ENCODE measurements at places on chromosomes 12 and 14.
A peak's percentile ranks its signal among the peaks of the same experiment; 100 is the strongest.

- peak; percentile 64 for DNase-seq
These were observed 14.7 kb downstream of the PIK3C2G start for GRCh38 chr12:18275981-18276380.

GRCh38 chr14:55127460-55127951 lies 1.5 kb upstream of the LGALS3 start:
- peak; percentile 99 for DNase-seq

GRCh38 chr12:14910090-14910915 lies 24.6 kb upstream of the MGP start:
- peak; percentile 67 for DNase-seq

DNA sequence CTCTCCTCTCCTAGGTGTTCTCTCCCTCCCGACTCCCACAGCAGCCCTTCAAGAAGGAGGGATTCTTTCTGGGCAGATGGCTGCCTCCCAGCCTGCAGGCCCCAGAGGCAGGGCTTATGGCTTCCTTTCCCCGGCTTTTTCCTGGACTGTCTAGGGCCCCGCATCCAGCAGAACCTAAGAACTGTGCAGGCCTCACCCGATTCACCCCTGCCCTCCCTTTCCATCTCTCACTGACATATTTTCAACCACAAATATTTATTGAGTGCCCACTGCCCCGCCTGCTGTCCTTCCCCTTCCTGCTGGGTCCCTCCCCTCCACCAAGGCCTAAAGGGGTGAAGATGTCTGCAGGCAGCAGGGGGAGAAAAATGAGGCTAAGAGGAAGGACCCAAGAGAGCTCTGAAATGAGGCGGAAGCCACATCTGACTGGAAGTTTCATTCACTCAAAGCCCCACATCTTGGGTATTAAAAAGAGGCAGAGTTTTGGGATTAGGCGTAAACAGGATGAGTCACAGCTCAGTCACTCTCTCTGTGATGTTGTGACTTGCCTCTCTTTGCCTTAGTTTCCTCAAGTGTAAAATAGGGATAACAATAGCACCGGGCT lies 2.9 kb downstream of the SCNN1A start:
- peak; percentile 86 for DNase-seq

DNA sequence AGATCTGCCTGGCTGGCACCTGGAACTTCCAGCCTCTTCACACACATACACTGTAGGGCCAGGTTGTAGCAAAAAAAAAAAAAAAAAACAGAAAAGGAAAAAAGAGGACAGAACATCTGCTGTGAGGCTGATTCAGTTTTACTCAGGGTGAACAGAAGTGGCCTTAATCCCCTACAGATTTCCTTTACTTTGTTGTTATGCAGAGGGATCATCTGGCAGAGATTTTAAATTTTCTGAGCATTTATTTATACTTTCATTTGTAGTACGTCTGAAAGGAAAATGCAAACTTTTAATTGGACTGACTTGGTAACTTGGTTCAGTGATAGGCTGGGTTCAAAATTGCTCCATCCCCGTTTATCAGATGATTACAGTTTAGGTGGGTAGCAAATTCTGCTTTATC lies 50.8 kb upstream of the PRICKLE1 start:
- no peak for DNase-seq

DNA sequence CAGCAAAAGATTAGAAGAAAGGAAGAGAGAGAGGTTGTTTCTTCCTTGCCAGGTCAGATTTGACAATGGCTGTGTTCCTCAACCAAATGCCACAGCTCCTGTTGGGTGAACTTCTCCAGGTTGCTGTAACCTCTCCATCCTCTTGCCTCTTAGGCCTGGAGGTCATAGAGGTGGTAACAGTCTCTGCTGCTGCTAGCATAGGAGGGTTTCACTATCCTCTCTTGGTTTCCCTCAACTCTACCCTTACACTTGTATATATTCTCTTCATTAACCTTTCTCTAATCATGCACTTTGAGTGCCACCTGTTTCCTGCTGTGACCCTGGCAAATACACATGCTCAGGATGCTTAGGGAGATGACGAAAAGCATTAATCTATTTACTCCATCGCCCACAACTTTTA lies 67.7 kb upstream of the HIF1A start:
- DNase-seq: no peak

DNA sequence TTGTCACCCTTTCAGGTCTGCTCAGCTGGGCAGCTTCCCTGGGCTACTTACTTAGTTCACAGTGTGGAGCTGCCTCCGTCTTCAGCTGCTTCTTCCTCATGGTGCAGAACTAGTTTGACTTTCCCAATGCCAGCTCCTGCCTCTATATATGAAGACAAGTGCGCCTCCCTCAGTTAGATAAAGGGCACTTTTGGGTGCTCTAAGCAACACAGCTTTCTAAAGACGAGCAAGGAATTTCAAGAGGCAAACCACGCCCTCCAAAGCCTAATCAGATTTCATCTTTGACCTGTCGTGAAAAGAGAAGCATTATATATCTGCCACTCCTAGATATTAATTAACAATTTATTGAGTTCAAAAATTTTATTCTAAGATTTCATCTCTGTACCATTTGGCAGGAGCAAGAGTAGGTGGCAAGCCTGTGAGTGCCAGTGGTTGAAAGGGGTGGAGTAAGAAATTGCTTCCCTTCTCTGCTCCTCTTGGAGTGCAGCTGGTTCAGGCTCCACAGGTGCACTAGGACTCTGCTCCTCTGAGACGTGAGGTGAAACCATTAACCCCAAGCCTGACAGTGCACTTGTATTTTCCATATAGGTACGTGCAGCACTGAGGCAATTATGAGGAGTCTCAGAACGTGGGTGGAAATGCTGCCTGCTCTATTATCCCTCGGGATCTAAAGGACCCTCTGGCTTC lies 2.1 kb upstream of the SLC11A2 start:
- DNase-seq: peak; percentile 75

DNA sequence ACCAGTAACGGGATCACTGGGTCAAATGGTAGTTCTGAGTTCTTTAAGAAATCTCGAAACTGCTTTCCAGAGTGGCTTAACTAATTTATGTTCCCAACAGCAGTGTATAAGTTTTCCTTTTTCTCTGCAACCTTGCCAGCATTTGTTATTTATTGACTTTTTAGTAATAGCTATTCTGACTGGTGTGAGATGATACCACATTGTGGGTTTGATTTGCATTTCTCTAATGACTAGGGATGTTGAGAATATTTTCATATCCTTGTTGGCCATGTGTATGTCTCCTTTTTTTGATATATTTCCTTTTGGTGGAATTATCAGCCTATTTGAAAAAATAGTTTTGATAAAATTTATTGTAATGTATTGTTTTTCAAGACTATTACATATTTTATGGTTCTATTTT lies 701.2 kb upstream of the FBXO33 start:
- DNase-seq: no peak

DNA sequence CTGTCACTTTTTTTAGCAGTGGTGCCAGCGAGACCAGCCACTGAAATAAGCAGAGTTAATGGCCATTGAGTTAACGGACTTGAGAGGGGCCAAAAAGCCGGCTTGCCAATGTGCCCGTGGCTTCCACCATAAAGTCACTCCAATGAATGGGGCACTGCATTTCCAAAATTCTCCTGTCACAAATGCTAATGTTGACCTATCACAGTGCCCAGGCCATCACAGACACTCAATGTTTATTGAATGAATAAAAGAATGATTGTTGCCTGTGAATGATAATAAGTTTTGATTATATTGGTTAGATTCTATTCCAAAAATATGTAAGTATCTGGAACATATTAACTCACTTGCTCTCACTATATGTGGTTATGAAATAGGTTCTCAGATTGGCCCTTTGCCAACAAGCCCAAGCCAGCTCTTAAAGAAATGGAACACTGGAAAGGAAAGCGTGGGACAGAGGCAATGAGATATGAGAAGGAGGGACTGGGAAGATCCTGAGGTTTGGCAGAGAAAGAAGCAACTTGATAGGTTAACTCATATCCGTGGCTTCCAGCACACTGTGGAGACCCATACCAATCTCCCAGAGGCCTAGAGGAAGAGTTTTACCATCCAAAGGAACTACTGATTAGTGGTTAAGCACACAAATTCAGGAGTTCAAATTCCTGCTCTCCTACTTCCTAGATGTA lies 108.7 kb downstream of the BTG1 start:
- DNase-seq: no peak

- peak; percentile 56 for DNase-seq
These were observed 14.5 kb upstream of the SLC38A2 start for GRCh38 chr12:46386877-46387629.

DNA sequence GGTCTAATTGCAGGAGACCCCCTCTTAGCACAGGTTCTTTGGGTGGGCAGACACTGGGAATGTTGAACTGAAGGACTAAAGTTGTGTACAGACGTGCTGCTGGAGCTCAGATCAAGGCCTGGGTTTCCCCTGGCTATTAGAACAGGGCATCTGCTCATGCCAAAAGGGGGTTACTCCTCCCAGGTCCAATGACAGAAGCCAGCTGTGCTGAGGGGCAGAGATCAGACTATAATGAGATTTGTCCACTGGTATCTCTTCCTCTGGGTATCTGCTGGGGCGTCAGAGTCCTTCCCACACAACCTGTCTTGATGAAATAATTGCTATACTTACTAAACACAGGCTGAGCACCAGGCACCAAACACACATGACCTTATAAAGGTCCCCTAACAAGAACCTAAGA lies 42.6 kb downstream of the LTBP2 start:
- no peak for DNase-seq

- DNase-seq: no peak
These were observed 28.9 kb upstream of the TDRD9 start for GRCh38 chr14:103899316-103899715.

DNA sequence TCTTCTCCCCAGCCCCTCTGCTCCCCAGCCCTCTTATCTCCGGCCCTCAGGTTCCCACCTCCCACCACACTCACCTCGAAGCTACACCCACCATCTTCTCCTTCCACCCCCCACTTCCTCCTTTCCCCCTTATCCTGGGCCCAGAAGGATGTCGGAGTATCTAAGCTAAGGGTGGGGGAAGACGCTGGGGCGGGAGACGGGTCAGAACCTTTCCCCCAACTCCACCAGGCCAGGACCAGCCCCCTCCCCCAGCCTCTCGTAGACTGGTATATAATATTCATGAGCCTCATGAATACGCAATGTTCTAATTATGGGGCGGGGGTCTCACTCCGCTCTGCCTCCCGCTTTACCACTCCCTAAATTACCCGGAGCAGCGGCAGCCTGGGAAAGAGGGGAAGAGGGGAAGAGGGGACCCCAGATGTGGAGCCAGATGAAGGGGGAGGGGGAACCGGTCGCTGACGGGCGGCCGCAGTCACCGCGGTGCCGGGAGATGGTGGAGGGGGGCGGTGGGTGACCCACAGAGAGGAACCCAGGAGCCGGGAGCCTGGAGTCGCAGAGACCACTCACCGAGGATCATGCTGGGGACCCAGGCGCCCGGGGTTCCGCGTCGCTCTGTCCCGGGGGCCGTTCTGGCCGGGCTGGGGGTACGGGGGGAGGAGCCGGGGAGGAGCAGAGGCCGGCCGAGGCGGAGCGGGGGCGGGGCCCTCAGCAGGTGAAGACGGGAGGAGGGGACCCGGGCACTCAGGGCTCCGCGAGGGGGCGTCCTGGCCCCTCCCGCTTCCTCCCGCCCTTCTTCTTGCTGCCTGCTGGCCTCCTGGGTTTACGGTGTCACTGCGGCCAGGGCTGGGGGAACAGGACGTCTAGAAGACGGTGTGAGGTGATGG lies 6.4 kb upstream of the ZNF385A start:
- peak; percentile 33 for DNase-seq

DNA sequence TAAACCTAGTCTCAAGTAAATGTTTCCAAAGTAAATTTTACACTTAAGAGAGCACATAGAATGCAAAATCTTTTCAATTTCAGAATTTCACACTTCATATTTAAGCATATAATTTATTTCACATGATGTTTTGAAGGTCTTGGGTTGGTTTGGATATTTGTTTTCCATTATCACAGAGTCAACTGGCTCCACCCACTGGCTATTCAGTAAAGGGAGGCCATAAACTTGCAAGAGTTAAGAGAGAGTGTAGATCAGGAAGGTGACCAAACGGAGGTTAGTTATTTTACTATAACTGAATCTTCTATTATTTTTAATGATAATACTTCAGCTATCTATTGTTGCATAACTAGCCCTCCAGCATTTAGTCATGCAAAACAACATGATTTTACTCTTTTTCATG lies 6.2 kb upstream of the CPNE8 start:
- peak; percentile 11 for DNase-seq

GRCh38 chr12:78171061-78171460 lies 340.4 kb downstream of the NAV3 start:
- DNase-seq: no peak

DNA sequence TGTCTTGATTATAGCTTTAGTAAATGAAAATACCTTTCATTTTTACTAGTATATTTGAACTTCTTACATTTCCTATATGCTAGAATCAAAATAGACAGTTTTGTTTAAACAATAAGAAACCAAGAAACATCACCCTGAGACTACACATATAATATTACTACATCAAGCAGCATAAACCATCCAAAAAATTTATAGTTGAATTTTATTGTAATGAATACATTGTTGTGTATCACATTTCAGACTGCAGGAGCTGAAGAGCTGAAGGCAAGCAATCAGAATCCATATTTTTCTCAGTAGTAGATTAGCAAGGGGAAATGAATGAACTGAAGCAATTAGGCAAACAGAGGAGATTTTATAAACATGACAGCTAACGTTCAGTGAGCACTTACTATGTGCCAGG lies 379.2 kb downstream of the BTG1 start:
- no peak for DNase-seq

DNA sequence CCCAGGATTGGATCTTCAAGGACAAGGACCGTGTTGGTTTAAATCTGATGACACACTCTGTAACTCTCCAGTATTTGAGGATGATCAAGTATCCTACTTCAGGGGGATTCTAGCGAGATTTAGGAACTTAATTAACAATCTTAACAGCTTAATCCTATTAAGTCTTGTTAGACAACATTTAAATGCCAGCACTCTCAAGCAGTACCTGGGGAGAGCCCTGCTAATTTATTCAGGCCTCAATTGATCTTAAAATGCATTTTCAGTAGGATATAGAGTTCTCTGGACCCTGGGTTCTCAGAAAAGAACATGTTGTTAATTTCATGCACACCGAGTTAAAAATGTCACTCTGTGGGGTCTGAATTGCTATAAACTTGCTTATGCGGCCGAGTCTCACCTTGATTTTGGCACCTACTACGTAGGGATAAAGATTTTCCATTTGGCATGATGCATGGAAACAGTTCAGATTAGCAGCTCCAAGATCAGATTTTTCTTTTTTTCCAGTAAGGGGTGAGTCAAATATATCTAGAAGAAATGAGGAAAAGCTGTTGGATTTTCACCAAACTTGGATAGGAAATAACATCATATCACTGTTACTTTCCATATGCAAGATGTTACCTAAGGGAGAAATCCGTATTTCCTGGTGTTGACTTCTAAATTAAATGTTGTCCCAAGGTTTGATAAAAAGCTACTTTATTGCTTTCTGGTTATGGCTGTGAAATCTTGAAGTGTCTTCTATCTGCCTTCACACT lies 76.1 kb downstream of the SLC24A4 start:
- no peak for DNase-seq

DNA sequence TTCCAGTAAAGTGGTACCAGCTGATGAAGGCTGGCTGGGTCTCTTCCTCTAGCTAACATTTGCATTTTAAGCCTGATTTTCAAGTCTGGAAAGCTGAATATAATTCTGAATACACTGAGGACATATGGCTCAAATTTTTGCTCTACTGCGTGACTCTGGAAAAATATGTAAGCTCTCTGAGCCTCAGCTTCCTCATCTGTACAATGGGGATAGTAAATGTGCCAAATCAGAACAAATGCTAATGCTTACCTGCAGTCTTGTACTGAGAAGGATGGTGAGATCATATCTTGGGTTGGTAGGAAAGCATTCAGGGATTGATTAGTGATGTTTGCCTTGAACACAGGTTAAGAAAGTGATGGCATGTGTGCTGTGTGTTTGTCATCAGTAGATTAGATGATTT lies 14.6 kb downstream of the HNF1A start:
- DNase-seq: no peak

GRCh38 chr12:4856596-4856995 lies 53.1 kb upstream of the KCNA1 start:
- DNase-seq: no peak
